SW 1271 (cell line): ENCODE measurements at places on chromosomes 11 and 22.
A peak's percentile ranks its signal among the peaks of the same experiment; 100 is the strongest.

DNA sequence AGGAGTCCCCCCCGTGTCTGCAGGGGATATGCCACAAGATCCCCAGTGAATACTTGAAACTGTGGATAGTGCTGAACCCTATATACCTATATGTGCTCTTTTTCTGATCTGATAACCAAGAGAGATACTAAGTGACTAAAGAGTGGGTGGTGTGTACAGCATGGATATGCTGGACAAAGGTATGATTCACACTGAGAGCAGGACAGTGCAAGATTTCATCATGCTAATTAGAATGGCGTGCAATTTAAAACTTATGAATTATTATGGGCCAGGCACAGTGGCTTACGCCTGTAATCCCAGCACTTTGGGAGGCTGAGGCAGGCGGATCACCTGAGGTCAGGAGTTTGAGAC lies 90.2 kb upstream of the ALKBH3 start:
- DNase-seq = no peak

DNA sequence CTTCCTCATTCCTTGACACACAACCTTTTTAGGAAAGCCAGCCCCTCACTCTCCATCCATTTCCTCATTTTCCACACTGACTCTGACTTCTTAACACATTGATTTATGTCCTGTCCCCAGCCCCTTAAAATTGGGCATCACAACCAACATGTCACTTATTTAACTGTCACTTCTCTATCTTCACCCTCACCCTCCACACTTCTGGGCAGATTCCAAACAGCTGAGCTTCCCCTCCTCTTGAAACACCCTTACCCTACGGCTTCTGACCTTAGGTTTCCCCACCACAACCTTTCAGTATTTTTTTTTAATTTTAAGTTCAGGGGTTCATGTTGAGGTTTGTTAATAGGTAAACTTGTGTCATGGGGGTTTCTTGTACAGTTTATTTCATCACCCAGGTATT lies 696.3 kb downstream of the DLG2 start:
- no peak for DNase-seq

DNA sequence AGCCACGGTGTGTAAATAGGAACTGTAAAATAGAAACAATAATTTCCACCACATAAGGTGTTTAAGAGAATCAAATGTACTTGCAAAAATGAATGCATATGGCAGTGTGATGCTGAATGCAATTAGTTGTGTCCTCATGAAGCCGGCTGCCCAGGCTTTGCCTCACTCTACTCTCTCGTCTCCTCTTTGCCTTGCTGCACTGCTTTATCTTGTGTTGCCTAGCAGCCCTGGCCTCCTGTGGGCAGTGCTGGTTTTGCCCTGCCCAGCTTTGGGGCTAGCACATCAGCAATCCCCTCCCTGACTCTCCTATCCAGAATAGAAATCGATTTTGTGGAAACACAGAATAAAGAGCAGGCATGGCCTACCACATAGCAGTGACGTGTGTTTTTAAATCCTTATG lies 30.0 kb downstream of the LRRC32 start:
- DNase-seq = no peak

GRCh38 chr11:12897390-12897789 lies 111.7 kb upstream of the RASSF10 start:
- DNase-seq = no peak

DNA sequence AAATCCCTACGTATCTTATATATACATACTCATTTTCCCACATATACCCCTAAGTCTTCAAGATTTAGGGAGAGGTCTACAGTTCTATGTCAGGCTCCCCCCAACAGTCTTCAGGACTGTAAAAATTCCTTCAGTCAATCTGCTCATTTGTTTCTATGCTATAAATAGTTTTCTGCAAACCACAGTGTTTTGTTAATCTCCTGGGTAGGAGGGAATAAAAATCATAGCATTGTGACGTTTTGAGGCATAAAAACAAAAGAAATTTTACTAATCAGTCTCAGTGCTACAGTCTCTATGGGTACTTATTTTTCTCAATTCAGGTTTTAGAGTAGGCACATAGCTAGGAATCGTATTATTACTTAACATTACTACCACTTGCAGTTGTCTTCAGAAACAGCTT lies 552.8 kb upstream of the LRRC4C start:
- no peak for DNase-seq

DNA sequence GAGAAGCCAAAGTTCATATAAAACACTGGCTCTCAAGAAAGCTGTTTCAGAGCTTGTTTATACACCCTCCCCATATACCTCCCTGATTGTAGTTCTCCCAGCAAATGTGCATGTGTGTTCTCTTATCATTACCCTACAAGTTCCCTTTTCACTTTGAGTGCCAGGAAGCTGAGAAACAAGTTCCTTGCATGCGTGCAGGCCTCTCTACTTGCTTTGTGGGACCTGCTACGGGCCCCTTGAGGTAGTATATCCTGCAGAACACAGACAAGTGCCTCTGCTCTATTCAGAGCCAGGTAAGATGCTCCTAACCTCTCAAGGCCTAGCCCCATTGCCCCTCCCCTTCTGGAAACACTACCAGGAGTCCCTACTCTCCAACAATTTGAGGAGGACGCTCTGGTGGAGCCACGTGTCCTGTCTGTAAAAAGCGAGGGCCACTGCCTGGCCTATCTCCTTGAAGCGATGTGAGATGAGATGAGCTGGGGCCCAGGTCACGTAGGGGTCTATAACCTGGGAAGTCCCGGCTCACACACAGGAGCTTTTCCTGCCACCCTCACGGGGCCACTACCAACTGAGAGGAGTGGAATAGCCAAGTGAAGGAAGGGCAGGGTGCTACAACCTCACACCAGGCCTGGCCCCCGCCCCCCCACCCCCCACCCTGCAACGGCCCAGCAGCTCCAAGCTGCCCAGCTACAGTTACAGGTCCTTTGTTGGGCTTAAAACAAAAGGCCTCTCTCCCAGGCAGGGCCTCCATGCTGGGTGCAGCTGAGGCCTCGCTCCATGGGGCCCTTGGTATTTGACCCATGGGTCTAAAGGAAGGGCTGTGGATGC lies 2.6 kb upstream of the ATP5MGL start:
- DNase-seq = no peak

- DNase-seq = no peak
Observed at GRCh38 chr11:113871336-113871735, 4.0 kb downstream of the USP28 start.

DNA sequence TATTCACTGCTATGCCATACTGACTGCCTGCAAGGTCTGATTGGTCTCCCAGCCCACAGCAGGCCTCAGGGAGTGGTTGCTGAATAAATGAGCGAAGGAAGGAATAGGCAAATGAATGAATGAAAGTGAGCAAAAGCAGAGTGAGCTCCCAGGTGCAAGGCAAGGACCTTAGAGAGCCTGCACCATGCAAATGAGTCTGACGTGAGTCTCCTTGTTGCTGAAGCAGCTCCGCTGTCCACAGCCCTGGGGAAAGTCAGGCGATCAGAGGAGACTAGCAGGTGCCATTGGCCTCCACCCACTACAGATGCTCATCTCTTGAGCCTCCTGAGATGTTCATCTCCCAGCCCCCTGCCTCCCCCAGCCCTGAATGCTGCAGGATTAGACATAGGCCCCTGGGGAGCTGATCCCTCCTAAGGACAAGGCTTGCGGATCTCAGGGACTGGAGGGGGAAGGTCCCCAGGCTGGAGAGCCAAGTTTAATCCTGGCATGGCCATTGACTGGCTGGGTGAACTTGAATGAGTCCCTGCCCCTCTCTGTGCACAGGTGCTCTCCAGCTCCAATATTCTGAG lies 22.1 kb downstream of the GDPD5 start:
- no peak for DNase-seq

- no peak for DNase-seq
Observed at GRCh38 chr11:78548911-78549590, 25.6 kb downstream of the NARS2 start.

GRCh38 chr22:19719050-19719482 lies 4.3 kb upstream of the GP1BB start:
- DNase-seq = no peak

DNA sequence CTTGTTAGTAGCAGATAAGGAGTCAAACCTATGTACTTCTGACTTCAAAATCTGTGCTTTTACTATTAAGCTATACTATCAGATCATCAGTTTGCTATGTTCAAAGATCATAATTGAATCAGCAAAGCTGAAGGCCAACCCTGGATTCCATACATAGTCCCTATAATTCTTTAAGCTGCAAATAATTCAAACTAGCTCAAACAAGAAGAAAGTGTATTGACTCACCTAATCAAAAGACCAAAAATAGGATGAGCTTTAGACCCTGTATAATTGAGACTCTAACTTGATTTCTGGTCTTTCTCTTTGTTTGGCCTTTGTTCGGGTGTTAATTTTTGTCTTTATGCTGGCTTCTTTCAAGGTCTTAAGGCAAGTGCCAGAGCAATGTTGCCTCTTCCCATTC lies 213.7 kb downstream of the CWF19L2 start:
- DNase-seq = no peak

DNA sequence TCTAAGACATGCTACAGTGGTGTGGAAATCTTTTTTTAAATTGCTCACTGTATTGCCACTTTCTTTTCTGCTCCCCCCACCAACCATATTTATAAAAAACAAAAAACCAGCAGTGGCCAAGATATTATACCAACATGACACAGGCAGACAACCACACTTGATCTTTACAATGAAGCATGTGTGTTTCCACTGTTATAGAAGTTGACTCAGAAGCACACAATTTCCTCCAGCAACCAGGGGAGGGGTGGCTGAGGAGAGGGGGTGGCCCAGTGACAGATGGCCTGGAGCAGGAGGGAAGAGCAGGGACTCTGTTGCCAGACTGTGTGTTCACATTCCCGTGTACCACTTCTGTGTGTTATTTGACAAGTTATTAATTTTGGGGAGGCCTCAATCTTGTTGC lies 14.8 kb downstream of the CD59 start:
- peak; percentile 58 for DNase-seq

DNA sequence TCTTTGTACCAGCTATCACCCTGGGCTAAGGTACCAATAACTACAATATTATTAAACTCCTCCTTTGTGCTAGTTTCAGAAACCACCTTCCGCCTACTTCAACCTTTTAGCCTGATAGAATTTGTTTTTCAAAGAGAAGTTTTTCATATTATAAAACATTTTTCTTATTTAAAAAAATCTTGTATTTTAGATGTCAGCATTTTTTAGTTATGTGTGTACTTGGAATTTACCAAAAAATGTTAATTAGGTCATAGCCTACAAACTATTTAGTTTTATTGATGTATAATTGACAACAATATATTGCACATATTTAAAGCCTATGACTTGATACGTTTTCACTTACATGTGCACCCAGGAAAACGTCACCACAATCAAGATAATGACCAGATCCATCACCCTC lies 1097.6 kb downstream of the JRKL start:
- DNase-seq = no peak

DNA sequence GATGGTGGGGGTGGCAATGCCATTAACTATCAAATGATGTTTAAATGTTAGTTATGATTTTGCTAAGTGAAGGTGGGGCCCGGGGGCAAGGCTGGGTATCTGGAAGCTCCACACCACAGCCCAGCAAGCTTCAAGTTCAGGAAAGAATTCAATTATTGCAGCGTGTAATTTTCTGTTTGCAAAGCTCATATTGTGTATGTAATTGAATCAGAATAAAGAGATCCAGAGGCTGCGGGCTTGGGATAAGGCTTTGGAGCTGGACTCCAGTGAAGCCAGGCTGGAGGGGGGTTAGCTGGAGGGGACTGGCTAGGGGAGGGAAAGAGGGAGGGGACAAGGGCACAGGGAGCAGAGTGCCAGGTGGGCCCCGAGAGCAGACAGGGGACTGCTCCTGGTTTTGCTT lies 557.1 kb upstream of the CADM1 start:
- no peak for DNase-seq

DNA sequence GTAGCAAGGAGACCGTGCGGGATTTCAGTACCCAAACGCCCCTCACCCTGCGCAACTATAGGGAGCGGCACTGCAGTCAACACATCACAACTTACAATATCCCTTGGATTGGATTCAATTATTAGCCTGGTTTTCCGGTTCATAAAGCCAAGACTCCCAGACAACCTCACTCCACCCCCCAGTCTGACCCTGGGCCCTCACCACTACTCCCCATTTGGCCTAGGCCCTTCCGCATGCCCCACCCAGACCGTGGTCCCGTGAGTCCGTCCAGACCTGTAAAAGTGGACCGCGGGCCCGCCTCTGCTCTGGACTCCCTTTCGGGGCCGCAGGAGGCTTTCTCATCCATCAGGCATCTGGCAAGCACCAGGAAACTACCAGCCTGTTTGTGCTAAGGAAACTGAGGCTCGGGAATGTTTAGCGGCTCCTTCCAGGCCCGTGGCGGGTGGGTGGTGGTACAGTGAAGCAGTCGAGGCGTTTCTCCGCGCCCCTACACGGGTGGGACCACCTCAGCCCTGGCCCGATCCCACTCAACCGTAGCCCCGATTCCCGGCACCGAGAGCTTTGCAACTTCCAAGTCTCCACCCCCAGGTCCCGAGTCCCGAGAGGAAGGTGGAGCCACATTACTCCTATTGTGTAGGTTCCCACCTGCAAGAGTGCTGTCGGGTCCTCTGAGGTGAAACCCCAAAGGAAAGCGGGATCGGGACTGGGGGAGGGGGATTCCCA lies 679 bp upstream of the DPP3 start:
- no peak for DNase-seq

DNA sequence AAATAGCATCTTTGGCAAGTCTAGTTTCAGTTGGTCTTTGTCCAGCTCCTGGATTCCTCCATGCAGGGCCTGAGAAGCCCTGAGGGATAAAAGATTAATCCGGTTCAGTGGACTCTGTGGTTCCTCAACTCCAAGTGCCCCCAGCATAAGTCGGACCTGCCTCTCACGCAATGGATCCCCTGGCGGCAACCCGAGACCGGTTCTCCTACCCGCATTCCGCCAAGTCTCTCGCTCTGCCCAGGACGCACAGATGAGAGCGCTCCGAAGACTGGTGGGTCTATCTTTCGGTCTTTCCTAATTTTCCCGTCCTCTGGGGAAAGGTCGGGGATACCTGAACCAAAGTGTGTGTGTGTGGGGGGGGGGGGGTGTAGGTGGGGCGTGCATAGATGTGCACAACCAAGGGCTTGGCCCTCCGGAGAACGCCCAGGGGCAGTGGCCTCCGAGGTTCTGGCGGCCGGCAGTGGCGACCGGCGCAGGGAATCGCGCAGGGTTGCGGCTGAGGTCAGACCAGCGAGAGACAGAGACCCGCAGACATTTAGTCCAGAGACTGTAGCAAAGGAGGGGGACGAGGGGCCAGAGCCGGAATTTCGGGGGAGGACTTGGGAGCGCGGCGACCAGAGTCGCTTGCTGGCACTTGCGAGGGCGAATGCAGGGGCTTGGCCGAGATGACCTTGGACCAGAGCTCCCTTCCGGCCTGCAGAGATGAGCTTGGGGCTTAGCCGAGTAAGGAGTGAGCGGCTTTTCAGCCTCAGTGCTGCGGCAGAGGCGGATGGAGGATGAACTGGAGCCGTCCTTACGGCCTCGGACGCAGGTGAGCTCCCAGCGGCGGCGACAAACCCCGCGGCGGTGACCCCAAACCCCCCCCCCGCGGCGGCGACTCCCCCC lies 712 bp upstream of the SLC2A11 start:
- no peak for DNase-seq

- no peak for DNase-seq
Observed at GRCh38 chr11:134906356-134906955, 494.4 kb upstream of the B3GAT1 start.
